M059J (cell line): ENCODE measurements at places on chromosomes 1 and 21. TPM values are rescaled to one million over a fixed set of nuclear protein-coding genes. Genes with fewer than 3 reads are reported as not detected.

GRCh38 chr1:95716097-95716496 lies 482.1 kb downstream of the RWDD3 start:
- DNase-seq, result no peak

GRCh38 chr1:10835822-10836421 lies 39.5 kb upstream of the CASZ1 start:
- peak; percentile 55 for DNase-seq

GRCh38 chr1:221794079-221794670 lies 52.3 kb upstream of the DUSP10 start:
- peak; percentile 62 for DNase-seq

DNA sequence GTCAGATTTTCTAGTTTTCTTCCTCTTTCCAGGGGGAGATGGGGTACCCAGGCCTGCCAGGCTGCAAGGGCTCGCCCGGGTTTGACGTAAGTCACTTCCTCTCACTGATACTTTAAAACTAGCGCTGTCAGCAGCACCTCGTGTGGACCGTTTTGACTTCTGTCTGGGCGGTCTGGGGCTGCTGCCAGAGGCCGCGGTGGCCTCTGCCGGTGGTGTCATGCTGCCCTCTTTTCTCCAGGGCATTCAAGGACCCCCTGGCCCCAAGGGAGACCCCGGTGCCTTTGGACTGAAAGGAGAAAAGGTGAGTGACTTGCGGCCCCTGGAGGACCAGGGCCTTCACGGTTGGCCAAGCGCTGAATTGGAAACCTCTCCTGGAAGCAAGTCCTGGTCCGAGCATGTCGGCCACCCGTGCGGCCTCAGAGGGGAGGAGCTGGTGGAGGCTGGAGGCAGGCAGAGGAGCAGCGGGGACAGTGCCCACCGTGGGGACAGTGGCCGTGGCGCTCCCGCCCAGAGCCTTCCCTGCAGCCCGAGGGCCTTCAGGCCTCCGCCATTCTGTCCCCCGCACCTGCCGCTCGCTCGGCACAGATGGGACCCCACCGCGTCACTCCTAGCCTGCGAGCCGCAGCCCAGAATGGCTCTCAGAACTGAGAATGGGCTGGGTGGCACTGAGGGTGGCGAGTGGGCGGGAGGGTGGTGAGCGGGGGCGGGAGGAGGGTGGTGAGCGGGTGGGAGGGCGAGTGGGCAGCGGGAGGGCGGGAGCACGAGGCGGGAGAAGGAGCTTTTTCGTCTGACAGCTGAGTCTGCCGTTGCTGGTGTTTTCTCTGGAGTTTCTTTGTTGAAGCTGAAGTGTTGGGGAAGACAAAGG lies 9.4 kb downstream of the COL6A1 start:
- DNase-seq, result no peak

DNA sequence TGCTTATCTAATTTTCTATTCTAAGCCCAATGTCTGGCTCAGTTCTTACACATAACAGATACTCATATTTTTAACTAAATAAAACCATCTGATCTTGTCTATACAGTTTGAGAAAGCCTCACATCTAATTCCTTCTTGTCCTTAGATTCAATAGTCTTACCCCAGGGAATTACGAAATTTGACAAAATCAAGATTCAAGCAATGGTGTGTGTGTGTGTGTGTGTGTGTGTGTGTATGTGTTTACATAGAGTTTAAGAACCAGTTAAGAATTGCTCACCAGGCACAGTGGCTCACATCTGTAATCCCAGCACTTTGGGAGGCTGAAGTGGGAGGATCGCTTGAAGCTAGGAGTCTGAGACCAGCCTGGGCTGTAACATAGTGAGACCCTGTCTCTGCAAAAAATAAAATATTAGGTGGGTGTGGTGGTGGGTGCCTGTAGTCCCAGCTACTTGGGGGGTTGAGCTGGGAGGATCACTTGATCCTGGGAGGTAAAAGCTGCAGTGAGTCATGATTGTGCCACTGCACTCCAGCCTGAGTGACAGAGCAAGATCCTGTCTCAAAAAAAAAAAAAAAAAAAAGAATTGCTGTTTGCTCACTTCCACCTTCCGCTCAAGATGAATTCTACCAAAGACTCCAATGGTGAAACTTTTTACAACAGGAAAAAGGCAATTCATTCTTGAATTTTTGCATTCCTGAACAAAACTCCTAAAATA lies 6.2 kb downstream of the WDR64 start:
- peak; percentile 70 for DNase-seq

DNA sequence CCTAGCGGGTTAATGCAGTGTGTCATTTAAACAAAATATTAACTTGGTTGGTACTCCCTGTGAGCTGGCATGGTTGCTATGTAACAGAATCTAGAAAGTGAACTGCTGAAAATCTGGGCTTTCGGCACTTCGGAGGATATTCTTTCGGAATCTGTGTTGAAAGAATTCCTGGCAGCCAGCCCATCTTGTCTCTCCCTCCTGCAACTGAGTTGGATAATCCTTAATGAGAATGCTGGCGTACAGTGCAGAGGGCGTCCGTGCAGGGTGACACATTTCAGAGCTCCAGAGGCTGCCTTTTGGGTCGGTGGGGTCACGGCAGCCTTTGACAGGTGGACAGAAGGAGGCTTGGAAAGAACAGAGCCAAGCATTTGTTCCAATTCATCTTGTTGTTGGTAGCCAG lies 3.7 kb downstream of the KAZN start:
- peak; percentile 62 for DNase-seq

- no peak for DNase-seq
Observed at GRCh38 chr1:205584732-205585131, 47.1 kb downstream of the ELK4 start.

- peak; percentile 38 for DNase-seq
Observed at GRCh38 chr1:27634177-27634984, 604 bp downstream of the FGR start.

DNA sequence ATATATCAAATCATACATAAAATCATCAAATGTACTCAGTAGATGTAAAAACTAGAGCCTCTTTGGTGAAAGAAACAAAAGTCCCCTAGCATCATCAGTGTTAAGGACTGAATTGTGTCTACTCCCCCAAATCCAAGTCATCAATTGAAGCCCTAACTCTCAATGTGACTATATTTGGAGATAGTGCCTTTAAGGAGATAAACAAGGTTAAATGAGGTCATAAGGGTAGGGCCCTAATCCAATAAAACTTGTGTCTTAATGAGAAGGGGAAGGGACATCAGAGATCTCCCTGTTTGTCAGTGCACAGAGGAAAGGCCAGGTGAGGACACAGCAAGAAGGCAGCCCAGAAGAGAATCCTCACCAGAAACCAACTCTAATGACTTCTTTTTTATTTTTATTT lies 33.5 kb downstream of the USP24 start:
- DNase-seq, result no peak

DNA sequence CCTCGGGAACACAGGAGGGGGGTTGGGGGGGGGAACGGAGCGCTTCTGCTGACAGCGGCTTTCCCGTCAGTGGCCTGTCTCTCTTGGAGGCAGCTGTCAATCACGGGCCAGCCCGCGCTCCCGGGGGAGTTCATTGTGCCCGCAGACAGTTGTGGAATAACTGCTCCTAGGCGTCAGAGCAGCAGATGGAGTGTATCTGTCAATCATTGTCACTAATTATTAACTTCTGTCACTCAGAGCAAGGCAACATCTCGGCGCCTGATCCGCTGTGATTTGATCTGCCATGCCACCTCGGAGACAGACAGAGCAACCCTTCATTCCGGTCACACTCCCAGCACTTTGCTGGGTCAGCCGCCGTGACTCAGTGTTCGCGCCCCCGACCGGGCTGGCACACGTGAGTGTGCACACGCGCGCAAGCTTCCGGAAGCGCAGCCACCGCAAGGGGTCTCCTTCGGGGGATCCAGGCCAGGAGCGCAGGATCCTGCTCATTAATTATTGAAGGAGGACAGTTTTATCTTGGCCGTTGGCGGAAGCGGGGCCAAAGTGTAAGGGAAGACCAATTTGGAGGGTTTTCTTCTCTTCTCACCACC lies 75.8 kb downstream of the RRAGC start:
- no peak for DNase-seq

- DNase-seq, result peak; percentile 79
Observed at GRCh38 chr1:84712276-84712874, 22.1 kb upstream of the SSX2IP start.

- no peak for DNase-seq
Observed at GRCh38 chr1:202687370-202687769, 22.9 kb downstream of the SYT2 start.

- no peak for DNase-seq
Observed at GRCh38 chr1:43619996-43620920, 29.7 kb upstream of the KDM4A start.

- DNase-seq, result no peak
Observed at GRCh38 chr1:202590975-202591411, 119.3 kb downstream of the SYT2 start.

GRCh38 chr1:116167625-116168276 lies 56.6 kb downstream of the MAB21L3 start:
- no peak for DNase-seq

- peak; percentile 13 for DNase-seq
Observed at GRCh38 chr1:53465023-53465957, 6.1 kb downstream of the DMRTB1 start.

GRCh38 chr1:21232044-21232443 lies 55.3 kb upstream of the EIF4G3 start:
- peak; percentile 70 for DNase-seq

DNA sequence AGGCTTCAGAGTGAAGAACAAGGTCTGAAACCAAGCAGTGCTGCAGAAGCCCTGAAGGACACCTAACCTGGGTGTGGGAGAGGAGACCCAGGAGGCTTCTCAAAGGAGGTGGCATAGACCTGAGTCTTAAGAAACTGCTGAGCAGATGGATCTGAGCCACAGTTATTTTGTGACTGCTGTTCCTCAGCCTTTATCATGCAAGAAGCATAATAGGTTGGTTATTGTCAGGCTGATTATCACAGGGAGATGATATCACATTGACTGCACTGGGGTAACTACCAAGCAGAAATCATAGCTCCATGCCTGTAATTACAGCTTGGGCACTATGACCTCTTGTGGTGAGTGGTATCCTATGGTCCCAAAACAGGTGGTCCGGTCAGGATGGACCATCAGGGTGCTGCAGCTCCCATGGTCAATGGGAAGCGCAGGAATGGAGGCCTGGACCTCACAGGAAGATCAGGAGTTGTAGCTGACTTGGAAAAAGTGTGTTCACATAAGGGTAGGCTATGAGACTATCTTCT lies 11.5 kb upstream of the ATP2B4 start:
- DNase-seq, result no peak

DNA sequence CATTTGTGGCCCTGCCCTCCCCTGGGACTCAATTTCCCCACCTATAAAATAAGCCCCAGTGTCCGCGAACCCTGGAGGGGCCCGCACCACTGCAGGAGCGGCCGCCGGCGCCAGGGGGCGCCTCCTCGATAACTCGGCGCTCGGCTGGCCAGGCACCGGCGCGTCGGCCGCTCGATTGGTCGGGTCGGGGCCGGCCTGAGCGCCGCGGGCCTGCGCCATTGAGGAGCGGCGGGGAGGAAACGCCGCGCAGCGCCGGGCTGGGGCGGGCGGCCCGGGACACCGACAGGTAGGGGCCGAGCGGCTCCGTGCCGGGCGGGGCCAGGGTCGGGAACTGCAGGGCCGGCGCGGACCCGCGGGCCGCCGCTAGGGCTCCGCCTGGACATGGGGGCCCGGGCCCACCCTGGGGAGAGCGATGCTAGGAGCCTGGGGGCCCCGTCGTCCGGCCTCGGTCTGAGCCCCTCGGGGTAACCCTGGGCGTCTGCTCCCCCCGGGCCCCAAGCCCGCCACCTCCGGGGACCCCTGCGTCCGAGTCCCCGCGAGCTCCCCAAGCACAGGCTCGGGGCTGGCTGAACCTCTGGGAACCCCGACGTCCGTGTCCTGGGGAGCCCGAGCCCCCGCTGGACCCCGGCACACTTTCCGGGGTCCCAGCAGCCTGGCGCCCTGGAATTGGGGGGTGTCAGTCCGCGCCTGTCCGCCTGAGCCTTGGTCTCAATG lies at the start of gene VPS13D:
Gene VPS13D (plus strand): TSS at position 196 of the 714 bp plus-strand sequence. CDS start 4,237 bp downstream, outside the sequence.
- DNase-seq, result peak; percentile 73

DNA sequence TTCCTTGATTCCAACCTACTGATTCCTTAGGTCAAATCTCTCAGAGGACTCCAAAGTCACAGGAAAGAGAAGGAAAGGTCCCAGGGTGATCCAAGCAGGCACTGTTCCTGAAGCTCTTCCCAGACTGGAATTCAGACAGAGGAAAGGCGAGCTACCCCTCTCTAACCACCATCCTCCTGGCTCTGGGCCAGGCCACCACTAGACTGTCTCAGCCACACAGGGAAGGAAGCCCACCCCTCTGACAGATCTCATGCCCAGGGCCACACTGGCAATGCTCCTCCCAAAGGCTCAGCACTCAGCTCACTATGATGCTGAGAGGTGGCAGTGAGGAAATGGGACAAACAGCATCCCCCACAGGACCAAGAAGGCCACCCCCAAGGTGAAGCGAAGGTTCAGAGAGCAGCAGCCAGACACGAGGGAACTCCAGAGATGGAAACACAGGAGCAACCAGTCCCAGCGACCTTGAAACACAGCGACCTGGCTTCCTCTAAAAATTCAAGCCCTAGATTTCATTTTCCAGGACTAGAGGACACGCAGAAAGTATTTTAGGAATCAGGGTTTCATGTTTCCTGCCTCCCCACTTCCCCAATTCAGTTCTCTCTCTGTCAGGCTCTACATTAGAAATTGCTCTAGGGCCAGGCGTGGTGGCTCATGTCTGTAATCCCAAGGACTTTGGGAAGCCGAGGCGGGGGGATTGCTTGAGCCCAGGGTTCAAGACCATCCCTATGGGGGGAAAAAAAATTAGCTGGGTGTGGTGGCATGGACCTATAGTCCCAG lies 18.8 kb downstream of the PIK3C2B start:
- no peak for DNase-seq

DNA sequence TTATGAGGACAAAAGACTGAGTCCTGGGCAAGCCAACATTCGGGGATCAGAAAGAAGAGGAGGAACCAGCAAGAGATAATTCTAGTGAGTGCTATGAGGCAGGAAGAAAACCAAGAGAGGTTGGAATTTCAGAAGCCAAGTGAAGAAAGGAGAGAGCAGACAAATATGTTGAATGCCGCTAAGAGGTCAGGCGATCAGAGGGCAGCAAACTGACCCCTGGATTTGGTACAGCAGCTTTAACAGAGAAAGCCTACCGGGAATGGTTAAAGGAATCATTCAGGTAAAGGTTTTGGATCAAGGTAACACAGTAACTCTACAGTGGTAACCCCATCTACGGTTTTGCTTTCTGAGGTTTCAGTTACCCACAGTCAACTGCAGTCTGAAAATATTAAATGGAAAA lies 5.4 kb downstream of the CLCC1 start:
- no peak for DNase-seq

GRCh38 chr21:43853851-43854772 lies 10.9 kb upstream of the AGPAT3 start:
- DNase-seq, result no peak

Gene TP53BP2
- 40.6 and 73.3 TPM in 2 replicates for total RNA-seq

Gene F13B
- total RNA-seq, result not detected in 2 replicates

Gene VANGL2
- 0.27 and 0.34 TPM in 2 replicates for total RNA-seq

Gene SLFNL1
- 0.15 TPM in 1 of 2 replicates, not detected in the other for total RNA-seq

Gene CRNN
- total RNA-seq, result not detected in 2 replicates

Gene SLAMF7
- total RNA-seq, result 3.9 and 7.8 TPM in 2 replicates

Gene PIK3C2B
- total RNA-seq, result 3.0 and 4.0 TPM in 2 replicates

Gene KCNJ6
- 0.12 and 0.15 TPM in 2 replicates for total RNA-seq

Gene GBP7
- total RNA-seq, result not detected in 2 replicates

Gene EFNA3
- total RNA-seq, result 0.59 and 2.9 TPM in 2 replicates

Gene LAPTM5
- total RNA-seq, result 3.4 and 4.1 TPM in 2 replicates
